ENCODE measurements at places on chromosomes 4 and X. TPM values are rescaled to one million over a fixed set of nuclear protein-coding genes. Genes with fewer than 3 reads are reported as not detected.

DNA sequence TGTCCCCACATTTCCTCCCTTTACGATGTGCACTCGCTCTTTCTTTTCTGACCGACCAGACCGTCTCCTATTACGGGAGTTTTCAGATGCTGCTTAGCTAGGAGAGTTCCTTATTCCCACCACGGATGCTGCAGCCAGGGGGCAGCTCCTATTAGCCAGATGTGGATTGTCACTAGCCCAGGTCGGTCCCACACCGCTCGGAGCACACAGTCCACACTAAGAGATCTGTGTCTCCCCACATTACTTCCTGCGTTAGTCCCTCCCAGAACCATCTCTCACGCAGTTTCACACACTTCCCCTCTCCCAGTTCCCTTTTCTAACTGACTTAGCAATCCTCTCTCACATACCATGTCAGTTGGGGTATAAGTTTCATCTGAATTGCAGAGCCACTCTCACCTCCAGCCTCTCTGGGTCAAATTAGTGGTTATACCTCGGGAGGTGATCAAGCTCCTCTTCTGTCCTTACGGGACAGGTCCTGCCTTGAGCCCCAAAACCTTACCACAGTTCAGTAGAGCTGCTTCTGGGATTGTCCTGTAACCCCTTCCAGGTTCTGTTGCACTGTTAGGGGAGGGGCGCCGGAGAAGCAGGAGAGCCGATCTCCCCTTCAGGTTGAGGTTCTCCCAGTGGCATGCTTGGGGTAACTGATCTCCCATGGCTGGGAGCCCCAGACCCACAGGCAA is 28.2 kb downstream of the SULT1E1 start:
- no peak for DNase-seq

DNA sequence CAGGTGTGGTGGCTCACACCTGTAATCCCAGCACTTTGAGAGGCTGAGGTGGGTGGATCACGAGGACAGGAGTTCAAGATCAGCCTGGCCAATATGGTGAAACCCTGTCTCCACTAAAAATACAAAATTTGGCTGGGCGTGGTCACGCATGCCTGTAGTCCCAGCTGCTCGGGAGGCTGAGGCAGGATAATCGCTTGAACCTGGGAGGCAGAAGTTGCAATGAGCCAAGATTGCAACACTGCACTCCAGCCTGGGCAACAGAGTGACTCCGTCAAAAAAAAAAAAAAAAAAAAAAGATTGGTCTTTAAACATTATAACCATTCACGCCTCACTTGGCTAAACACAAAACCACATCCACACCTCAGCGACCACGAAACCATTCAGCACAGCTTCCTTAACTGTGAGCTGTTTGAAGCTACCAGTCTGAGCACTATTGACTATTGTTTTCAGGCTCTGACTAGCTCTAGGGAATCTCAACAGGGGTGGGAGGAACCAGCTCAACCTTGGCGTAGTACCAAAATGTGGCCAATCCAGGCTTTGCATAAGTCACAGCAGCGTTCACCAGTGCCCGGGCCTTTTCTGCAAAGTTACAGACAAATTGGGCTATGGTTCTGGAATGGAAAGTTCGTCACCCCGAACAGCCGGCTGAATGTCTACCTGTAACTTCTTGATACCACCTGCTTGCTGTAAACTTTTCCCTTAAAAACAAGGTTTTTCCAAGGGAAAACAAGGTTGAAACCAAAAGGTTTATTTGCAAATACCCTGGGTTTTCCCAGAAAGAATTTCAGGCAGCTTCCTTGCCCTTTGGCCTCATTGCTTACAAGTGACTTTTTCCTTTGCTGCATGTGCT is 73.6 kb upstream of the DHX15 start:
- DNase-seq = peak; percentile 80

- peak; percentile 50 for DNase-seq
These were observed 98.7 kb downstream of the CFAP299 start for GRCh38 chr4:80434238-80434637.

DGAT2L6 gene
- not detected for total RNA-seq

Data from A172 (cell line).